Activated CD4-positive, CD25-positive, alpha-beta regulatory T cell (primary cell): ENCODE measurements at places on chromosomes 16 and 17.

DNA sequence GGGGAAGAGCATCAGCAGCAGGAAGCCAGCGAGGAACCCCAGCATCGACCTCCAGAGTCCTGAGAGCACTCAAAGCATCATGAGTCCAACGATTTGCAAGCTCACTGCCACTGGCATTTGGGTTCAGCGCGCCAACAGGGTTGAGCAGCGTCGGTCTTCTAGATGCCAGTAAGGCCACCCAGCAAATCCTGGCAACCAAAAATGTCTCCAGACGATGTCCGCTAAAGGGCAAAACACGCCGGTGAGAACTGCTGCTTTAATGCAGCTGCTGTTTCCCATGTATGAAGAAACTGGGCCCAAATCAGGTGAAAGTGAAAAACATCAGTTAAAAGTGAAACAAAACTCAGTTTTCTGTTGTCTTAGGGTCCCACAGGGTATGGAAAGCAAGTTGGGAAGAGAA is 70.2 kb downstream of the ANKRD11 start:
- DNase-seq = no peak

- DNase-seq = no peak
These were observed 22.7 kb downstream of the MYO15B start for GRCh38 chr17:75610103-75610984.

GRCh38 chr16:63702981-63703590 is 1418.8 kb downstream of the CDH11 start:
- no peak for DNase-seq

DNA sequence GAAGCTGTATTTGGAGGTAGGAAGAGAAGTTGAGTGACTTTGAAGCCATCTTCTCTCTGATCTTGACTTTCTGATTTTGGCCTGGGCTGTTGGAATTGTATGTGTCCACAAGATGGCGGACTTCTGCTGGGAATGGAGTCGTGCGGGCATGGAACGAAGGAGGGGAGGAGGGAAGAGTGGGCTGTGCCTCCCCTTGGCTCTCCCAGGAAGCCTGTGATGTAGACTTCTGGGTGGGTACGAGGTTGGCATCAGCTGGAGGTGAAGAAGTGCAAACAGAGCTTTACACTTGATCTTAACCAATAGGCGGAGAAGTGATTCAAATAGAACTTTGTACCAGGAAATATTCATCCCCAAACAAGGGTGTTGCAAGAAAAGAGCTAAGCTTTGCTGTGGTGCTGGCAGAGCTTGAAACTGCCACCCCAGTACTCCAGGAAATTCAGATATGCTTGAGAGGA is 7.4 kb upstream of the TMEM220 start:
- DNase-seq = no peak

DNA sequence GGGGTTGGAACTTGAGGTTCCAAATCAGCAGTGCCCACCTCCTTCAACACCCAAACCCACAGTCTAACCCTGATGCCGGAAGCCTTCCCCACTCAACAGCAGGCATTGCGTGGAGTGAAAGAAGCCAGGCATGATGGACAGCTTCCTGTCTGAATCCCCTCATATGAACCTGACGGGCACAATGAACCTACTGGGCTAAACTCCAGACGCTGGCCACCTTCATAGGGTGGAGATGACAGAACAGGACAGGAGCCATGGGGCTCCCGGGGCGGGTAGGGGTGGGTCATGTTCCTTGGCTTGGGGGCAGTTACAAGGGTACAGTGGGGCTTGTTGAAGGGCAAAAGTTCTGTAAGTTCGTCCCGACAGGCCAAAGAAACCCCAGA is 460 bp upstream of the HSBP1 start:
- DNase-seq = no peak

- no peak for DNase-seq
These were observed 374.0 kb upstream of the ASIC2 start for GRCh38 chr17:33667052-33667509.

DNA sequence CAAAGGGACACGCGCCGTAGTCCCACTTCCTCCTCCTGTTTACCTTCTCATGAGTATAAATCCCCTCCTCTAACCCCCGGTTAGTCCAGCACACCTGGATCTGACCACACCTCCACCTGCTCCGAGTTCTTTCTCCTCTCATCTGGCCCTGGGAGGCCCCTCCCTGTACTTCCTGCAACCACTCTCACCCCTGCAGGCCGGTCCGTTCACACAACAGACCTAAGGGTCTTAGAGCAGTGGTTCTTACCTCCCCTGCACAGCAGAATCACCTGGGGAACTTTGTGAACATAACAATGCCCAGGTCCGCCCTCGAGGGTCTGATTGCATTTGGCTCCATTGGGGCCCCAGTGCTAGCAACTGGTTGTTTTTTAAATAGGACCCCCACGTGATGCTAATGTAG is 24.8 kb downstream of the TMEM114 start:
- DNase-seq = no peak

GRCh38 chr16:69566981-69567680 is 1.4 kb downstream of the NFAT5 start:
- DNase-seq = no peak

DNA sequence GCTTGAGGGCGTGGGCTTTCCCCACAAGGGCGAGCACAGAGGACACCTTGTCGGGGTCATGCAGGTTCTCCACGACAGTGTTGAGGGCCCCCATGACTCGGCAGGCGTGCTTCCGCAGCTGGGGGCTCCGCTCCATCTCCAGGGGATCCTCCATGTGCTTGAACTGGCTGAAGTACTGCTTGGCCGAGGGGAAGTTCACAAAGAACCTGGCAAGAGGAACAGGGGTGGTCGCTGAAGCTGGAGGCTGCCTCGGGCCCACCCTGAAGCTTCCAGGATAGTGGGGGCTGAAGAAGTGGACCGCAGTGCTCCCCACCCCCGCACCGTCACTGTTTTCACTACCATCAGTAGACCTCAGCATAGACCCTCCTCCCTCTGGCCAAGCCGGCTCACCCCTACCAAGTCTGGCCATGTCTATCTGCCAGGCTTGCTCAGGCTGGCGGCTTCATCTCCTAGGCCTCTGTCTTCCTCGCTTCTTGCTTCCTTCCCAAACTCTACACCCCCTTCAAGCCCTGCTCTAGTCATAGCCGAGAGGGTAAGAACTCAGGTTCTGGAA is 5.9 kb downstream of the CYGB start:
- no peak for DNase-seq

- DNase-seq = no peak
These were observed 5.4 kb downstream of the TNP2 start for GRCh38 chr16:11263737-11264136.

DNA sequence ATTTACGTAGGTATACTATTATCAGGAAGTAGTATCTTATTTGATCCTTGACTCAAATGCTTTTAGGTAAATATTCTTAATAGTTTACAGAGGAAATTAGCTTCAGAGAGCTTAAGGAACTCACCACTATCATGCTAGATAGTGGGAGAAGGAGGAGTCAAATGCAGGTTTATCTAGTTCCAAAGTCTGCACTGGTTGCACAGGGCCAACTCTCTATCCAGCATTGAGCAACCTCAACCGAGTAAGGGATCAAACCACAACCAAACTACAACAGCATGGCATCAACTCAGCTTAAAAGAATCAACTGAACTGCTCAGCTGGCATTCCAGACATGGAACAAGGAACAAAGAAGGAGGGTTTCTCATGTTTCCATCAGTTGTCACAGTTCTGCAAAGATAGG is 306.0 kb downstream of the MAF start:
- DNase-seq = no peak

DNA sequence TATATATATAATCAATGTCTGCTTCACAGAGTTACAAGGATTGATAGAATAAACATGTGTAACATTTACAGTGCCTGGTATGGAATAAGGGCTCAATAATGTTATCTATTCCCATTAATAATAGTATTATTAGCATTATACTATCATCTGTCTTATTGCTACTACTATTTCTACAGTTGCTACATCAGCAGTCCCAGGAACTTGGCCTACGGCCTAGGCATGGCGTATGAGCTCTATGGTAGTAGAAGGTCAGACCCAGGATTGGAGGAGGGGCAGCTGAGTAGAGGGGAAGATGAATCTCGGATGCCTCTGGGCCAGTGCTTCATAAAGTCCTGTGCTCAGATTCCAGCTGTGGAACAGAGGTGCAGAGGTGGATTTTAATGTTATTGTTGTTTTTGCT is 146.3 kb upstream of the TBX2 start:
- no peak for DNase-seq

- no peak for DNase-seq
These were observed 970 bp downstream of the PRSS36 start for GRCh38 chr16:31148896-31149295.

GRCh38 chr17:63293323-63294075 is 152.6 kb downstream of the CYB561 start:
- DNase-seq = no peak

DNA sequence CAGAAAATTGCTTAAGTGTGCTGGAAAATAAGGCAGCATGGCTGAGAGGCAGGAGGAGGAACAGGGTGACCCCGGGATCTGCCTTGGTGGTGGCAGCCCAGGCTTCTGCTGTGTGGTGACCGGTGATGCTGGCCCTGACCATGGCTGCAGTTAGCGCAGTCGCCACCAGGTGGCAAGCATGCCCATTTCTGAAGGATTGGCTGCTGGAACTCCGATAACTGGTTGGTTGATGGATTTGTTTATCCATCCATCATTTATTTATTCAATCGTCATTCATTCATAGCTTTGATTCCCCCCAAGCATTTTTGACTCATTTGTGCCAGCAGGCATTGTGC is 29.1 kb upstream of the ITGA3 start:
- peak; percentile 58 for DNase-seq

GRCh38 chr17:42673885-42674754 is 2.7 kb downstream of the PLEKHH3 start:
- no peak for DNase-seq

GRCh38 chr17:55314061-55314783 is 49.5 kb downstream of the HLF start:
- DNase-seq = no peak

GRCh38 chr17:38877130-38877851 is 7.4 kb downstream of the LASP1 start:
- no peak for DNase-seq

- no peak for DNase-seq
These were observed 5.8 kb downstream of the CDIPT start for GRCh38 chr16:29857133-29857760.

GRCh38 chr17:3911271-3912053 is 4.8 kb downstream of the P2RX1 start:
- no peak for DNase-seq

GRCh38 chr17:44898768-44899073 is 524 bp downstream of the EFTUD2 start:
- no peak for DNase-seq

GRCh38 chr17:58402047-58402446 is 15.3 kb downstream of the RNF43 start:
- DNase-seq = no peak

DNA sequence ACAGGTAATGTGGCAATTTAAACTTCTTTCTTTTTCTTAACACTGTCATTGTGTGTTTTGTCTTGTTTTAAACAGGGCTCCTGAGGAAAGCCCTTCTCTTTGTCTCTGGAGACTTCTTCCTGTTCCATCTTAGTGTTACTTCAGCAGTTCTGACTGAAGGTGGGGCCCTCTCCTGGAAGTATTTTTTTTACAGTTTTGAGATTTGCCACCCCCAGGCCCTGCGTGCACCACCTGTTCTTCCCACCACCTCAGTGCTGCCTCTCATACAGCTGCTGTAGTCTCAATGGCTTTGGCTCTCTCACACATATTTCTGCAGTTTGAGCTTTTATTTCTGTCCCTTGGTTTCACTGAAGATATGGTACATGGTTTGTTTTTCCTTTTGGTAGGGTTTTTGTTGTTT is 52.5 kb upstream of the ALDH3A1 start:
- no peak for DNase-seq

DNA sequence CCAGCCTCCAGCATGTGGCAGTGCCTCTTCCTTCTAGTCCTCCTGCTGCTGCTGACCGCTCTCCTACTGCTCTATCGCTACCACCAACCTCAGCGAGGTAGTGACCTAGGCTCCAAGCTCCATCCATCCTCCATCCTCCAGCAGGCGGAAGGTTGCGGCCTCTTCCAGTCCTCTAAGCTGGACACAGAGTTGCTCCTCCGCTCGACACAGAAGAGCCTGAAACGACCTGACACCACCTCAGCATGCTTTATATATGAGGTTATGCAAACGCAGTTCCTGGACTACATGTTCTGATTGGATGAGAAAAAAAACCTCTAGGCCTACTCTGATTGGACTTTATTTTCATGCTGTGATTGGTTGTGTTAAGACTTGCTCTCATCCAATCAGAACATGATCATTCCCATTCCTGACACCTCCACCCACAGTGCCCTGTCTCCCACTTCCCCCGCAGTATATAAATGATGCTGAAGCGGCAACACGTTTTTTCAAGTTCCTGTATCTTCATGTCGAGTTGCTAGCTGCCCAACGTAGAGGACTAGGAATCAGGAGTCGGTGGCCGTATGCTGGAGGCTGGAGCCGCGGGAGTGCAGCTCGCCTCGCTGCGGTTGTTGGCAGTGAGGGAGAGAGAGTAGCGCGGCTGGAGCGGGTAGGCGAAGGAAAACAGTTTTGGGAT is 398.1 kb downstream of the KCNJ18 start:
- no peak for DNase-seq

- no peak for DNase-seq
These were observed 137.4 kb upstream of the COX10 start for GRCh38 chr17:13931800-13932460.

GRCh38 chr17:82884341-82884969 is 44.6 kb upstream of the ZNF750 start:
- no peak for DNase-seq

GRCh38 chr17:50035421-50035879 is 20.5 kb upstream of the ITGA3 start:
- no peak for DNase-seq

GRCh38 chr17:57166803-57167202 is 81.8 kb downstream of the AKAP1 start:
- DNase-seq = no peak

DNA sequence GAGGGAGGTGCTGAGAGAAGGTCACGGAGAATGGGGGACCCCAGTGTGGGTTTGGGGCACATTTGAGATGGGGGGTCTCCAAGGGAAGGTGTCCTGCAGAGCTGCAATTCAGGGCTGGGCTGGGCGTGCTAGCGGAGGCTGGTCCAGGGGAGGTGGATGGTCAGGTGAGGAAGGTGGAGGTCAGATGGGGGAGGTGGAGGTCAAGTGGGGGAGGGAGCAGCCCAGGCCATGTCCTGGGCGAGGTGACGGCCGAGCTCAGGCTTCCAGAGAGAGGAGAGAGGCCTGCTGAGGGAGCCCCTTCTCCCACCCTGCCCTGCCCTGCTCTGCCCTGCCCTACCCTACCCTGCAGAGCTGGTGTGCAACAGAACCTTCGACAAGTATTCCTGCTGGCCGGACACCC is 6.5 kb downstream of the GCGR start:
- no peak for DNase-seq

GRCh38 chr17:82788206-82789001 is 36.5 kb downstream of the TBCD start:
- DNase-seq = no peak
